ENCODE measurements at places on chromosomes 12 and 14. TPM values are rescaled to one million over a fixed set of nuclear protein-coding genes. Genes with fewer than 3 reads are reported as not detected.

GRCh38 chr14:93096691-93097322, 18.9 kb downstream of the ITPK1 start:
- DNase-seq, result no peak

- no peak for DNase-seq
Observed at GRCh38 chr12:107584563-107584962, 101.0 kb upstream of the PWP1 start.

DNA sequence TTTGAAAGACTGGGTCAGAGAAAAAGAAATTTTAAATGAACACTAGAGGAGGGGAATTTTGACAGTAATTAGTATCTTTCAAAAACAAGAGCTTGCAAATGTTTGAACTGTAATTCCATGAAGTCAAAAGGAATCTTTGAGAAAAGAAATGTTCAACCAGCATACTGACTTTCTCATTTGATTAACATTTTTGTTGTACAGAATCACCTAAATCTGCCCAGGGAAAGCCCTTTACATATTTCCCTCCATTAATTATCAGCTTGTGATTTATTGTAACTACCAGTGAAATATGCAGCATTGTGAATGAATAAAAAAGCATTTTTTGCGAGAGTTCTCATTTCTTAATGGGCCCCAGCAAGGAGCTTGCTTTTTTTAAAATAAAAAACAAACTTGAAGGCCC, 61.2 kb upstream of the CCDC91 start:
- no peak for DNase-seq

DNA sequence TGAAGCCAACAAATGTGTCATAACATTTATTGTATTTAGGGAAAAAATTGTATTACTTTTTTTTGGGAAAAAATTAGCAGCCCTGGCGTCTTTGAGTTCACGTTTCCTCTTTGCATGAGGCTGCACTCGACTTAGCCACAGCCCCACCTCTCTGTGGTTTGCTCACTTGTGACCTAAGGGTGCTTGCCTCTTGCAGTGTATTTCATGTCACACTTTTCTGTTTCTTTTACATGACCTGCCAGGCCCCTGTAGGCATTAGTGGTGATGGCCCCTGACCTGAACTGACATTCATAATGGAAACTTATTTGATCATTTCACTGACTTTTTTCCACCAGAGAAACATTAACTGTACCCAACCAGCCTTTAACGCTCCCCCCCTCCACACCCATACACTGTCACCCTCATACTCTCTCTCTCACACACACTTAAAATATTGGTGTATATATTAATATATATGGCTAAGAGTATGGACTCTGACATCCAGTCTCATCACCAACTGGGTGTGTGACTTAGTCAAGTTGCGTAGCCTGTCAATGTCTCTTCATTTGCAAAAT, 122.9 kb downstream of the PRKCH start:
- no peak for DNase-seq

DNA sequence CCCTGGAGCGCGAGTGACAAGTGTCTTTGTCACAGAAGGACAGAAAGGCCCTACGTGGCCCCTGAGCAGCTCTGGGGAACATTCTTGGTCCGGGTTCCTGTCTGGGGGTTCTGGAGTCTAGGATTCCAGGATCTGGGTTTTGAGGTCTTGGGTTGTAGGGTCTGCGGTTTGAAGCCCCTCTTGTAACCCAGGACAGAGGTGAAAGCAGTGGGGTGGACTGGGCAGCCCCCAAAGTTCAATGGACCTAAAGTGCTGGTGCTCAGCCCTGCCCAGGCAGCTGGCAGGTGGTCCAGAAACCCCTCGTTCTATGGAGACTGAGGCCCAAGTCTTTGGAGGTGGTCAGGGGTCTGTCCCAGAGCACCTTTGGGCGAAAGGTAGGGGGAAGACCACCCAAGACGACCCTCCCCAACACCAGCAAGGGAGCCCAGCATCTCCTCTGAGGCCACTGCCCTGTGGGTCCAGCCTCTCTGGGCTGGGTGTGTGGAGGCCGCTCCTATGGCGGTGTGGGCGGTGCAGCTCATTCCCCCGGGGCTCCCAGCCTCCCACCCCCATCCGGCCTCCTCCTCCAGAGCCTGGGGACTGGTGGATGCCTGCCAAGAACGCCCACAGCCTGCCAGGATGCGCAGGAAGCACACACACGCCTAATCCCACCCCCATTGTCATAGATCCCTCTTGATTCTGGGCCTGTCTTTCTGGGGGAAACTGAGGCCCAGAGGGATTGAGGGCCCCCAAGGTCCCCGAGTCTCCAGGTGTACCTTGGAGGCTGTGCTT, 30.2 kb upstream of the ANKRD9 start:
- DNase-seq, result no peak

GLT8D2 gene
- total RNA-seq, result 1.9 TPM

- no peak for DNase-seq
Observed at GRCh38 chr14:75066691-75067090, 2.8 kb upstream of the ZC2HC1C start.

DNA sequence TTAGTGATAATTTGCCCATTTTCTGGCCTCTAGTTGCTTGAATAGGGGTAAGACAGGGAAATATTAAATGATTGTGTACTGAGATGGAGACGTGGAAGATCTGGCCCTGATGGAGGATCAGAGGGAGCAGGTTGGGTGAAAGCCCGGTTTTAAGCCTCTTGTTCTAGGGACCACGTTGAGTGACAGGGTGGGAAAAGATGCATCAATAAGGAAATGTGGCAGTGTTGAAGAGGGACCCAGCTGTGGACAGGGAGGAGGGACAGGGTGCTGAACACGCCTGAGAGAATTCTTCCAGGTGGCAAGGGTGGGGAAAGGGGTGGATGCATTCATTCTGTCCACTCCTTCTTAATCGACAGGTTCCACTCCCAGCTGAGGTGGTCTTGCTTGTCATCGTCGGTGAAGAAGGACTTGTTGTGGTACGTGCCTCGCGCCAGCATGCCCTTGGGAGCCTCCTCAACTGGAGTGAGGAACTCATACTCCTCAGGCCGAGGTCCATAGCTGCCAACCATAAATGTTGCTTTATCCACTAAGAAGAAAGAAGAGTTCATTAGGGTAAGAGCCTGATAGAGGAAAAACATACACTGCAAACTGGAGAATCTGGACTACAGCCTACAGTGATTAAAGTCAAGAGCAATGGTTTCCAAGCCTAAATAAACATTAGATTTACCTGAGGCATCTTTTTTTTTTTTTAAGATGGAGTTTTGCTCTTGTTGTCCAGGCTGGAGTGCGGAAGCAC, 4.0 kb upstream of the ERP27 start:
- no peak for DNase-seq

DNA sequence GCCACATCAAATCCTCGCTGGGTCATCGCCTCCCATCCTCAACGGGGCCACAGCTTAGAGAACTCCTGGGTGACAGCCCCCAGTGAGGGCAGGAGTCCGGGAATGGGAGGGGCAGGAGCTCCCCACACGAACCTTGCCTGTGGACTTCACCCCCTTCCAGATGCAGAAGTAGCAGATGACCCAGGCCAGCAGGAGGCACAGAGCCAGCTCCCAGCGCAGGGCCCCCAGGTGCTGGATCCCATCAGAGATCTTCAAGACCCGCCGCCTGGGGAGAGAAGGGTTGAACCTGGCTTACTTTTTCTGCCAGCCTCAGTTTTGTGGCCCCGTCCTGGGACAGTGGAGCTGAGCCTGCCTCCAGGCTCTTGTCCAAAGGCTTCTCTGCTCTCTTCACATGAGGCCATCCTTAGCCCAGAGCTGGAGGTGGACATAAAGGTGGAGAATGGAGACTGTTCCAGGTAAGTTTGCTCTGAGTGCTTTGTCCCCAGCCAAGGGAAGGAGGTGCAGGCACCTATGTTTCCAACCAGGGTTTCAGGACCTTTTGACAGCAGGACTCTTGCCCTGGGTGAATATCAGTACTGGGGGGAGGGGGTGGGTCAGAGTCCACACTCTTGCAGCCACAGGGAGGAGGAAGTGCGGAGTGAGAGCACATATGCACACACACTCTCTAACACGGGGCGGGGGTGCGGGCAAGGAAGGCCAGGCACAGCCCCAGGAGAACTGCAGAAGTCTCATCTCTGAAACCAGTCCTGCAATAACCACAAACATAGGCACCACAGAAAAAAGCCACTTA, 23.3 kb upstream of the SLC6A12 start:
- DNase-seq, result no peak

- DNase-seq, result no peak
Observed at GRCh38 chr12:65787056-65787865, 37.0 kb upstream of the HMGA2 start.

GRCh38 chr12:26690601-26691000, 142.4 kb downstream of the ITPR2 start:
- DNase-seq, result no peak

DNA sequence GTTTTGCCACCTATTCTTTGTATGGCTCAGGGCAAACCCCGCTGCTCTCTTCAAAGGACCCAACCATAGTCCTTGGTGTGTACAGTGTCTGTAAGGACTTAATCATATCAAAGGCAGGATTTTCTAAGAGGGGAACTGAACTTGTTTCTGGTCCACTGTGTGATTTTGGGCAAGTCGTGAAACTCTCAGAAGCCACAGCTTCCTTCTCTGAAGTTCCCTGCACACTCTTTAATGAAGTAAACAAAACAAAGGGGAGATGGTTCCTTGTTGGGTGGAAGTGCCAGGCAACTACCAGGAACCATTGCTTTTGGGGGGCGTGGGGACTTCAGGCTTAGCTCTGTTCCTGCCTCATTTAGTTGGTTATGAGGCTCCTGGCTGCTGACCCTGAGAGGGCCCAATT, 152.4 kb downstream of the VRK1 start:
- DNase-seq, result no peak

- no peak for DNase-seq
Observed at GRCh38 chr12:66387117-66387516, 84.8 kb downstream of the HELB start.

HCAR3 gene
- total RNA-seq, result not detected

SLCO1B1 gene
- 0.21 TPM for total RNA-seq

DNA sequence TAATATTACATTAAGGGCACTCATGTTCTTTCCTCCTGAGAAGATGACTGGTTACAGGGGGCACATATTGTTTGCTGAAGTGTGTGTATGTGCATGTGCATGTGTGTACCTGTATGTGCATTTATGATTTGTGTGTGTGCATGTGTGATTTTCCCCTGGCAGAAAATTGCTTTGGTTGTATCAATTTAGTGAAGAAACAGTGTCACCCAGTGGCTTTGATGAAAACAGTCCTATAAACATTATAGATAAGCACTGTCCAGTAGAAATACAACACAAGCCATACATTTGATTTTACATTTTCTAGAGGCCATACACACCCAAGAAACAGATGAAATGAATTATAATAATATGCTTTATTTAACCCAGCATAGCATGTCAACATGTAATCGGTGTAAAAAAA, 8.6 kb downstream of the PDE3A start:
- DNase-seq, result no peak

- no peak for DNase-seq
Observed at GRCh38 chr12:45863332-45863731, 127.0 kb downstream of the SCAF11 start.
